Stimulated activated CD4-positive, alpha-beta T cell treated with anti-CD3 and anti-CD28 coated beads, TNF-alpha, amount 100 ng/mL, for 4 hours (primary cell): ENCODE measurements at places on chromosomes 12 and 14.
A peak's percentile ranks its signal among the peaks of the same experiment; 100 is the strongest.

DNA sequence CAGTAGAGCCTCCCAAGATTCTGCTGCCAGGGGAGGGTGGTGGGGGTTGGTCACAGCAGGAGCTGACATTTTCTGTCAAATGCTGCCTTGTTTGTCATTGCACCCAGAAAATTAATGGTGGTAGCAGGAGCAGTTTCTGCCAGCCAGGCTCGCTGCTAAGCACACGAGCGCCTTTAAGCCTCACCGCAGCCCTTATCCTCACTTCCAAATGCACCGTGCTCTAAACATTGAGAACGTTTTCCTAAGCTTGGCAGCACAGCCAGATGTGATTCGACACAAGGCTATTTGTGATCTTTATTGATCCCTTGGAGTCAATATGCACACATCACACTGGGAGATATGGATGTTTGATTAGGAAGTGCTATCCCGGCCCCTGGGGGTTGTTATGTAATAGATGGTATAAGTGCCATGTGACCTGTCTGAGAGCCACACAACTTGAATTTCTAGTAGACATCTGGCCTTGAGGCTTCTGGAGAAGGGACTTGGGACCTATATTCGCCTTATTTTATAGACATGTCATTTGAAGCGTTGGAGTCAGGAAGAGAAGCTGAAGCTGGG is 31.6 kb upstream of the BEGAIN start:
- DNase-seq = no peak

DNA sequence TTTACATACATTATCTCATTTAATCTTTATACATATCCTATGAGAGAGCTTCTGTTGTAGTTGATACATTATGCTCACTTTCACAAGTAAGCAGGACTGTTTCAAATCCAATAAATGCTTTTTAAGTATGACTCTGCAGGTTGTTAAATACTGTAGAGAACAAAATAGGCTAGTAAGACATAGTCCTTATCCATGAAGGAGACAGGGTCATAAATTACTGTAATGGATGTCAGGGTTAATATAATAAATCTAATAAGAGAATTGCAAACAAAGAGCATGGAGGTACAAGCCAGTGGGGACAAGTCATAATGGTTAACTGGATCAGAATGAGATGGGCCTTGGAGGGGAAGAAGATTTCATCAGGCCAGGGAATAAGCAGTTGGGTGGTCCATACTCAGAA is 303.8 kb upstream of the RGS6 start:
- DNase-seq = no peak

- peak; percentile 52 for DNase-seq
These were observed 415.4 kb upstream of the CCDC196 start for GRCh38 chr14:66070542-66071319.

- no peak for DNase-seq
These were observed 362.2 kb upstream of the SFSWAP start for GRCh38 chr12:131348646-131349045.

- no peak for DNase-seq
These were observed 80.8 kb downstream of the RIC8B start for GRCh38 chr12:106855221-106855758.

GRCh38 chr12:92034858-92035401 is 110.7 kb downstream of the BTG1 start:
- peak; percentile 5 for DNase-seq
